ENCODE measurements at places on chromosomes 1 and 21. TPM values are rescaled to one million over a fixed set of nuclear protein-coding genes. Genes with fewer than 3 reads are reported as not detected.

The RGS18 gene
- not detected for total RNA-seq

The GPATCH2 gene
- 28.5 TPM for total RNA-seq

The KLF18 gene
- not detected for total RNA-seq

The CCDC190 gene
- 0.32 TPM for total RNA-seq

The FAM177B gene
- not detected for total RNA-seq

The TNFSF4 gene
- 0.39 TPM for total RNA-seq

The OSBPL9 gene
- total RNA-seq, result 70.0 TPM

The INKA2 gene
- total RNA-seq, result 1.5 TPM

The HHAT gene
- total RNA-seq, result 9.7 TPM

The TDRD5 gene
- total RNA-seq, result not detected

The SAMD13 gene
- 0.97 TPM for total RNA-seq

The LCA5L gene
- total RNA-seq, result 3.6 TPM

The CYYR1 gene
- under 0.01 TPM for total RNA-seq

The GPA33 gene
- not detected for total RNA-seq

The PFKFB2 gene
- 10.2 TPM for total RNA-seq

The DENND2D gene
- total RNA-seq, result 11.5 TPM

The CRYAA gene
- total RNA-seq, result not detected

The TRPM2 gene
- total RNA-seq, result under 0.01 TPM

The PTGFRN gene
- 59.6 TPM for total RNA-seq

The LY9 gene
- total RNA-seq, result not detected

The CRNN gene
- not detected for total RNA-seq

The CTH gene
- 11.2 TPM for total RNA-seq

The CFAP298 gene
- 16.7 TPM for total RNA-seq

The PPP1R15B gene
- 26.6 TPM for total RNA-seq

The GBP5 gene
- total RNA-seq, result 0.11 TPM

All from articular chondrocyte of knee joint (primary cell).